ENCODE measurements at places on chromosomes 12 and 14. TPM values are rescaled to one million over a fixed set of nuclear protein-coding genes. Genes with fewer than 3 reads are reported as not detected.

The ERP27 gene
- 1.4 TPM for total RNA-seq

The TAS2R7 gene
- total RNA-seq = not detected

The SMCO2 gene
- total RNA-seq = not detected

The TAS2R8 gene
- not detected for total RNA-seq

Measured in epithelial cell of proximal tubule (primary cell).